Upper lobe of right lung (tissue), 1 donor: ENCODE measurements at places on chromosomes 5 and 9. TPM values are rescaled to one million over a fixed set of nuclear protein-coding genes. Genes with fewer than 3 reads are reported as not detected.

DNA sequence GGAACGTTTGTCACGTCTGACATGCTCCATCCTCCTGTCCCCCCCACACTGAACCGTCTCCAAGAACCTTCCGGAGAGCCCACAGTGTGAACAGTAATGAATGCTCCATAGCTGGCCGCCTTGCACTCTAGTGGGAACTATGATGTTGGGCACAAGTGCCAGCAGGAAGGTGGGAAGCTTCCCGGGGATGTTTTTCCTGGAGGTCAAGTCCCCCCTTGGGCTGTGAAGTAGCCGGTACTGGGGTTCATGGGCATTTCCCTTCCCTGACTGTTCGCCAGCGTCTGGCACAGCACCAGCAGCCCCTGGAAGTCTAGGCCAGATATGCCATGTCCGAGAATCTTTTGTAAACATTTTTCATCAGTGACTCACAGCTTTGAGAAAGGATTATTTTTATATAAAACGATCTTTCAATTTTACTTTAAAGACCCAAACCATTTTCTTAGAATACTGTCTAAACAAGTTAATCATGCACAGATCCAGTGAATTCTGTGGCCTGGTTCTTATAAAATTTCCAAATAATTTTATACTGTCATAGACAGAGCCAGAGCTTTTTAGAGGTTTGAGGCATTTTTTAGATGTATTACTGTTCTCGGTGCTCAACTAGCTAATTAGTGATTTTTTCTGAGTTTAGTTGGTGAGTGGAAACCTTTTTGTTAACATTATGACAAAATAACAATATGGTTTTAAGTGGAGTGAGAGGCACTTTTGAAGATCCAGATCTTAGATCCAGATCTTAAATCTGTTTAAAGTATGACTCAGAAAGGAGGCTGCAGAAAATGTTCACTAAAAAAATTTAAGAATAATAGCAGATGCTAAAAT lies 11.6 kb downstream of the ABL1 start:
- DNase-seq = no peak

- no peak for DNase-seq
Measured at GRCh38 chr9:3285365-3286161, 240.2 kb downstream of the RFX3 start.

GRCh38 chr5:90173299-90174030 lies 236.1 kb downstream of the CETN3 start:
- DNase-seq = no peak

- no peak for DNase-seq
Measured at GRCh38 chr5:36756848-36757247, 119.7 kb upstream of the NIPBL start.

GRCh38 chr5:179862891-179863290 lies 4.3 kb upstream of the MRNIP start:
- DNase-seq = no peak

DNA sequence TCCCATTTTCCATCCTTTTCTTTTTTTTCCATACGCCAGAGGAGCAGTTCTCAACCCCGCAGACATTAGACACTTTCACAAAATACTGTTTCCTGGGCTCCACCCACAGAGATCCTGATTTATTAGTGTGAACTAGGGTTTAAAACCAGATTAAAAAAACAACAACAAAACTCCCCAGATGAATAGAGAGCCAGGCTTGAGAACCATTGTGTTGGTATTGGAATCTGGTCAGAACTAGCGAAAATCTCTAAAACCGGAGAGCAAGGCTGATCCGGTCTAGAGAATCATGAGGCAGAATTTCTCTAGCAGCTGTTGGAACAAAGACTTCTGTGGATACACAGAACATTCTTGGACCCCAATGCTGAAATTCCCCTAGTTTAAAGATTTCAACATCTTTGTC lies 173.0 kb downstream of the PCSK1 start:
- DNase-seq = no peak

- DNase-seq = no peak
Measured at GRCh38 chr5:100777680-100778300, 125.3 kb downstream of the ST8SIA4 start.

GRCh38 chr5:158450751-158451171 lies 591.8 kb upstream of the CLINT1 start:
- DNase-seq = no peak

DNA sequence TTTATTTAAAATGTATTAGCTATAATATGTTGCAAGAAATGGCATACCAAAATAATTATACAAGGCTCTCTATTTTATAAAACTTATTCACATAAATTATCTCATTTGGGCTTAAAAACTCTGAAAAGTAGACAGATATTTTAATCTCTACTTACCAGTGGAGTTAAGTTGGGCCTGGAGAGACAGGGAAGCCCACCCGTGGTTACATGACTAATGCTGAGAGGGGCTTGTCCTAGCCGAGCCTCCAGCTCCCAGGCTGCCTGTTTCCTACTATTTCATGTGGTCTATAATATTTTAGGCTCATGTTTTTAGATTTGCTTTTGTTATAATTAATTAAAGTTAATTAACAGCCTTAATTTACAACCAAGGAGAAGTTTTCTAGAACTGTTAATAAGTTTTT lies 20.9 kb upstream of the ASPN start:
- DNase-seq = no peak

- no peak for DNase-seq
Measured at GRCh38 chr5:22611327-22611726, 241.8 kb downstream of the CDH12 start.

Gene LPCAT1
- total RNA-seq = 690 TPM

Gene RANBP3L
- total RNA-seq = 7.1 TPM

Gene SRP19
- total RNA-seq = 22.8 TPM

Gene PLAC8L1
- not detected for total RNA-seq

Gene DAPK1
- total RNA-seq = 168 TPM

Gene BNC2
- total RNA-seq = 18.1 TPM

Gene OR1J2
- not detected for total RNA-seq
